Suppressor macrophage treated with lipopolysaccharide for 4 hours (primary cell): ENCODE measurements at places on chromosomes 12 and 14.

DNA sequence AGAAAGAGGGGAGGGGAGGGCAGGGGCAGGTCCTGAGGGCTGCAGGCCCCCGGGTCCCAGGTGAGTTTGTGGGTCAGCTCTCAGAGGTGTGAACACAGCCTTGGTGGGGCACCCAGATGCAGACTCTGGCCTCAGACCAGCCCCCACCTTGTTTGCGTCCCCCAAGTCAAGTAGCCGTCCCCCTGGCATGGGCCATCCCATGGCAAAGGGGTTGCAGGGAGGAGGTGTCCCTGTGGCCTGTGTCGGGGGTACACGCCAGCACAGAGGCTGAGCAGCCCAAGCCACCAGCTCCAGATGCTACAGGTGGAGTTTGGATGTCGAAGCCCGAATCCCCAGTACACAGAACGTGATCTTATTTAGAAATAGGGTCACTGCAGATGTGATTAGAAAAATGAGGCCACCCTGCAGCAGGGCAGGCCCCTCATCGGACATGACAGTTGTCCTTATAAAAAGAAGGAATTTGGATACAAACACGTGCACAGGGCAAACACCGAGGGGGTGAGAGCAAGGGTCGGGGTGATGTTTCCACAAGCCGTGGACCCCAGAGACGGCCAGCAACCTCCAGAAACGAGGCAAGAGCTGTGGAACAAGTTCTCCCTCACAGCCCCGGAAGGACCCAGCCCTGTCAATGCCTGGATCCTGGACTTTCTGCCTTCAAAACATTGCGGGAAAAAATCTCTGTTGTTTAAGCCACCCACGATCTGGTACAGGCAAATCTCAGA is 141.2 kb upstream of the C14orf180 start:
- DNase-seq = no peak

DNA sequence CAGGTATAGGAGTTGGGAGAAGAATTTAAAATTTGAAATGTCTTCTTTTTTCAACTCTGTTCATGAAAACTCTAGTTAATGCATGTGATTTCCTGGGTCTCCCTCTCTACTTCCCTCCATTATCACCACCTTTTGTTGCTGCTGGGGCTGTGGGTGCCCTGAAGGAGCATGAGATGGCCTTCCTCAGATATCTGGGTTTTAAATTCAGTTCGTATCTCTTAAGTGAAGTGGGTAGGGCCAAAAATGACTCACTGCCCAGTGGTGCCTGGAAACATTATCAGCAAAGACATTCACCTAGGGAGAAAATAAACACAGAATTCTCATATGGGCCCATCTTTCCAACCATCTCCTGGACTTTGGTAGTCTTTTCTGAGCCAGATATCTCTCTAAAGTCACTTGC is 234.9 kb upstream of the PLEKHG7 start:
- no peak for DNase-seq

DNA sequence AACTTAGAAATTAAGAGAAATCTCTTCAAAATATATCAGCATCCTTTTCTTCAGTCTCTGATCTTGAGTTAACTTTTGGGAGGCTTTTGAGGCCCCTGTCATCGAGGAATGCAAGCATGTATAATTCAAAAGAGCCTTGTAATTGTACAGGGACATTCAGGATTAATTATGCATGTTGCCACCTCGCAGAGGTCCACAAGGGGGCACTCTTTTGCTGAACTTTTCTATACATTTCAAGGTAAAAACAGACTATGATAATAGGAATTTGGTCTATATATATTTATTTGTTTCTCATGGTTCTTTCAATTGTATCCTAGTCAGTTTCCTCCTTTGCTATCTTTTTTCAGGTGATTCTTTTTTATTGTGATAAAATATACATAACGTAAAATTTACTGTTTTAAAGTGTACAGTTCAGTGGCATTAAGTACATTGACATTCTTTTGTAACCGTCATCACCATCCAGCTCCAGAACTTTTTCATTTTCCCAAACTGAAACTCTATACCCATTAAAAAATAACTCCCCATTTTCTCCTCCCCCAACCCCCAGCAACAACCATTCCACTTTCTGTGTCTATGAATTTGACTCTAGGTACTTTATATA is 47.0 kb upstream of the SLC2A13 start:
- peak; percentile 80 for DNase-seq

DNA sequence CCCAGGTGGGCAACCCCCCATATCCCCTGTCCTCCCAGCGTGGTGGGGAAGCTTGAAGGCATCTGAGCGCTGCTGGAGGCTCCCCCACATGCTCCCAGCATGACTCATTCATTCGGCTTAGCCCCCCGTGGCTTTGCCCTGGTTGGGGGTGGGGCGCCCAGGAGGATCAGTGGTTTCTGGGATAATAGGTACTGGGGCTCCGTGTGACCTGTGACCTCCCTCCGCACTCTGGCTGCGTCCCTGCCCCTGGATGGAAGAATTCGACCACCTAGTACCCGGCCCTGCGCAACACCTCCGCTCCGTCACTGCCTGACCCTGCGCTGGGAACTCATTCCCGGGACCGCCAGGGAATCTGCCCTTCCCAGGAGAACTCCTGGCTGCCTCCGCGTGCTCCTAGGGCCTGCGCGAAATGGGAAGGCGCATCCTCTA is 120.1 kb downstream of the AACS start:
- no peak for DNase-seq

DNA sequence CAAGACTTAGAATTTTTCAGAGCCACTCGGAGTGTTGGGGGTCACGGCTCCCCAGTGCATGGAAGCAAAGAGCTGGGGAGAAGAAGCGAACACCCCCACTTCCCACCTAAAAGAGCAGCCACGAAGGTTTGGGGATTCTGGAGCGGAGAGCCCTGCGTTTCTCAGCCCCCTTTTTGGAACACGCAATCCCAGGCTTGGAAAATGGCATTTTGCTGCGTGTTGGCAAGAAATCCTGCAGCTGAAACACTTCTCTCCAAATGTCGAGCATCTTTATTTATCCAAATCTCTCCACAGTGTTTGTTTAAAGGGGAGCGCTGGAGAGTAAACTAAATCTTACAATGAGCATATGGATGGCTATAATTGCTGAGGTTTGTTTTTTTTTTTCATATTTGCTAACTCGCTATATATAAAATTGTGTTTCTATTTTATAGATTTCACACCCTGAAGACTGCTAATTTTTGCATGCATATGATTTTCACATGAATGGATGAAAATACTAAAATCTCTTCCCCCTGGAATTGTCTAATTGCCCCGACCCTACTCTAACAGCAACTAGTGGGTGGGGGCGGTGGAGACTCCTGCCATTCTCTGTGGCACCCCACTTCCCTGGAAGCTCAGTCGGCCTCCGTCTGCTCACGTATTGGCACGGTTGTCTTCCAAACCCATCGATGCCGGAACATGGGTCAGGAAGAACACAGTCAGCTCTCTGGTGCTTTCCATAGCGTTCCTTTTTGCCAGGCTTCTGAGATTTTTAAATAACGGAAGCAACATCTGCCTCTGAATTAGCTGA is 120.5 kb downstream of the GCH1 start:
- no peak for DNase-seq

GRCh38 chr12:82757656-82758055 is 71.0 kb downstream of the TMTC2 start:
- no peak for DNase-seq
